NCI-H345 (cell line): ENCODE measurements at places on chromosomes 12 and 14.
A peak's percentile ranks its signal among the peaks of the same experiment; 100 is the strongest.

- peak; percentile 34 for DNase-seq
These were observed 2.7 kb downstream of the TTC6 start for GRCh38 chr14:37597914-37598746.

DNA sequence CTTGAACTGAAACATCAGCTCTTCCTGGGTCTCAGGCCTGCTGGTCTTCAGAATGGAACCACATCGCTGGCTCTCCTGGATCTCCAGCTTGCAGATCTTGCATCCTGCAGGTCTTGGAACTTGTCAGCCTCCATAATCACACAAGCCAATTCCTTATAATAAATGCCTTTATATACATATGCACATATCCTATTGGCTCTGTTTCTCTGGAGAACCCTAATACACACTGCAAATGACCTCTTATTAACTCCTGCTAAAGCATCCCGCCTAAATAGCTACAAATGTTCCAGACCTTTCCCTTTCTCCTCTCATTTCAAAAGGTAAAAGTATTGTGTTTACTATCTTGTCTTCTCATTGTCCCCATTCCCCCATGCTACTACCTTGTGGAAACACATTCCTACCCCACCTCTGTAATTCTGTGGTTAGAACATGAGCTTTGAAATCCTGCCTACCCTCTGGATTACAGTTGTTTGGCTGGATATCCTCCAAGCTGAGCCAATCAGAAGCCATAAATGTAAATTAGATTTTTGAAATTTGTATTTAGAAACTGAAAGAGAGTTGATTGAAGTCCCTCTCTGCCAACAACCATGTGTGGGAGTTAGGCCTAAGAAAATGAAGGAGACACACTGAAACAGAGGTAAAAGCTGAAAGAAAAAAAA is 58.1 kb downstream of the ANKS1B start:
- DNase-seq: no peak

GRCh38 chr14:93184391-93185348 is at the start of the genes LYSET and MOAP1:
LYSET (plus strand) TSS chr14:93185317; CDS start chr14:93185406, 89 bp downstream.
MOAP1 (minus strand) TSS chr14:93184897; CDS start chr14:93184242, 655 bp downstream.
- peak; percentile 90 for DNase-seq

DNA sequence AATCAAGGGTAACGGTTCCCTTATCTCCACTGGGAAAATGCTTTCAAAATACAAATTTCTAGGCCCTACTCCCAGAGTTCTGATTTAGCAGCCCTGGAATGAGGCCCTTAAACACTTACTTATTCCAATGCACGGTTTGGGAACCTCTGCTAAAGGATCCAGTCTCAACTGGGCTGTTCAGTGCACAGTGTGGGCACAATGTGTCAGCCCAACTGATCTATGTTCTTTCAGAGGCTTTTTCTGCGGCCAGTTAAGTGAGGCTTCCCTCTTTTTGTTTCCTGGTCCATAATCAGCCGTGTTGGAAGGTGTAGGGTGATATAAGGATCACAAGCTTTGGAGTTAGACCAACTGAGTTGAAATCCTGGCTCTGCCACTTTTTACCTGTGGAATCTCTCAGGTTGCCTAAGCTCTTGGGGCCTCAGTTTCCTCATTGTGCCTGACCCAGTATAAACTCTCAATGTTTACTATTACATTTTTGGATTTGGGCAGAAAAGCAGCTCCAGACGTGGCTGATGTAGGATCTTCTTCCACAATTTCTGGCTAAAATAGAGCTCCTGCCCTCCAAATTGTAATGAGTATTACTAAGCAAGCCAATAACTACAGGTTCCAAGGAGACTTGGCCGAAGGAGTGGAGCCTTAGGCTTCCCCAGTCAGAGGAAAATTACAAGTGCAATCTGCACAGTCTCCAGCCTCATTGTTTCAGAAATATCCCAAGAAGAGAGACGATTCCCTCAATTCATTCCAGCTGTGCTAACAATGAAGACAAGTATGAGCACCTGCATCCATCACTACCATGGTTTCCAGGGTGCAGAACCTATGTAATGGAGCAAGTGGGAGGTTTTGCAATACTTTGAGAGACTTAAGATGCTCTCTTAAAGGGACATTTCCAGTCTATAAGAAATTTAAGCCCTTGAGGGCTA is 2.3 kb upstream of the ANGEL1 start:
- no peak for DNase-seq

DNA sequence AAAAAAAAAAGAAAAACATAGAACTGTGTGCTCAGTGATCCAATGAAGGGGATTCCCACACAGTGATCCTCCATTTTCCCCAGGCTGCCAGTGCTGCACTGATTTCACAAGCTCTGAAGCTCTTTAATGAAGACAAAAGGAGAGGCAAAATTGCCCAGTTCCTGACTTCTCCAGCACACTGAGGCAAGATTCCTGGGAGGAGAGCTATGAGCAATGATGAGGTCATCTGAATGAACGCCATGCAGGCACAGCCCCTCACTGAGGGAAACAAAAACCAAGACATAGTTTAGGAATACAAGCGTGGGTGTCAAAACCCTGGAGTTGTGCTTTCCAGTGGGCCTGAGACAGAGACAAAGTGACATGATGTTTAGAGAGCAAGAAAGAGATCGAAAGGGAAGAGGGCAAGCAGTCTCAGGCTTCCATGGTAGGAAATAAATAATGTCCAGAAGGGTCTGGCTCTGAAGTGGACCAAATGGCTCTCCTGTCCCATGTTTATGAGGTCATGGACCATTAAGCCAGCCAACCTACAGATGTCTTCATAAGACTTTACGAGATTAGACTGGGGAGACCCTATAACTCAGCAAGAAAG is 40.9 kb upstream of the SMUG1 start:
- no peak for DNase-seq

GRCh38 chr14:61582815-61583214 is 112.5 kb upstream of the HIF1A start:
- DNase-seq: no peak

DNA sequence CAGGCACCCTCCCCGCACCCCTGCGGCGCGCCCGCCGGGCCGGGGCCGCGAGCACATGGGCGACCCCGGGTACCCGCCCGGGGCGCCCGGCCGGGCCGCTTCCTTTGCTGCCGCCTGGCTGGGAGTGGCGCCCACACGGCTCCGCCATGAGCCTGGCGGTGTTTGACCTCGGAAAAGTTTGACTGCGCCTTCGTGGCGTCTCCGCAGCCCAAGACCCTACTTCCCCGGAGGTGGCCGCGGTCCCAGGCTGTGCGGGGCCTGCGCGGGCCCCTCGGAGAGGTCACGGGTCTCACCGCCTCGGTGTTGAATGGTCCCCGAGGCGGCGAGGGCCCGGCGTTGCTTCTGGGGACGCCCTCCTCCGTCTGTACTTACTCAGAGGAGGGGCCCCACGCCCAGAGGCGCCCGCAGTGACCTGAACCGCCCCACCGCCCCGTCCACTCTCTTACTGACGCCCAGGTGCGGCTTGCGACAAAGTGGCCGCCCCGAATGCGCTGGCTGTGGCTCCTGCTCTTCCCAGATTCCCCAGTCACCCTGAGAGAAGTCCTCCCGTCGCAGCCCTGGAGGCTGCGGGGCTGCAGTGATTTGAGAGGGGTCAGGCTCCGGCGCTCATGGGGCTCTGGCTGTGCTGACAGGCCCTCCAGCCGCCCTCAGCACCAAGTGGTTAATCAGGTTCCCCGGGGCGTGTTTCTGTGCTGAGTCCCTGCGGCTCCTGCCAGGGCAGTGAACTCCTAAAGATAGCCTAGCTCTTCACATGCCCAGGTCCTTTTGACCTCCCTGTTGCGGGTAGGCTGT is 5.8 kb downstream of the KMT5A start:
- no peak for DNase-seq

- peak; percentile 5 for DNase-seq
These were observed 1318.9 kb downstream of the AACS start for GRCh38 chr12:126384026-126384564.

DNA sequence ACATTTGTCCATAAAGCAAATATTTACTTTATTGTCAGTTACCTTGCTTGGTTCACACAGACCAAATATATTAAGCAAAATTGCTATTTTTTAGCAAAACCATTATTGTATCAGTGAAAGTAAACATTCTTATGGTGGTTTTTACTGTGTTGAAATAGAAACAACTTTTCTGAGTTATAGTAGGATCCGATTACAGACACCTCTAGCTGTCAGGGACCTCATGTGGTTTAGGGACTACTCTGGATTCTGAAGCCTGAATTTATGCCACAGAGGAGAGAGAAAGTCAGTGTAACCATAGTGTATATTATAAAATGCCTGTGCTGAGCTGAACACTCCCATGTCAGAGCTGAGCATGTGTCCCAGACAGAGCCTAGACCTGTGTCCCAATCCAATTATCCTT is 287.5 kb downstream of the FLRT2 start:
- DNase-seq: no peak
